Lower leg skin (tissue), 4 donors: ENCODE measurements at places on chromosomes 16 and 17.

- DNase-seq = no peak
These were observed 492.2 kb downstream of the CDH11 start for GRCh38 chr16:64629622-64630021.

DNA sequence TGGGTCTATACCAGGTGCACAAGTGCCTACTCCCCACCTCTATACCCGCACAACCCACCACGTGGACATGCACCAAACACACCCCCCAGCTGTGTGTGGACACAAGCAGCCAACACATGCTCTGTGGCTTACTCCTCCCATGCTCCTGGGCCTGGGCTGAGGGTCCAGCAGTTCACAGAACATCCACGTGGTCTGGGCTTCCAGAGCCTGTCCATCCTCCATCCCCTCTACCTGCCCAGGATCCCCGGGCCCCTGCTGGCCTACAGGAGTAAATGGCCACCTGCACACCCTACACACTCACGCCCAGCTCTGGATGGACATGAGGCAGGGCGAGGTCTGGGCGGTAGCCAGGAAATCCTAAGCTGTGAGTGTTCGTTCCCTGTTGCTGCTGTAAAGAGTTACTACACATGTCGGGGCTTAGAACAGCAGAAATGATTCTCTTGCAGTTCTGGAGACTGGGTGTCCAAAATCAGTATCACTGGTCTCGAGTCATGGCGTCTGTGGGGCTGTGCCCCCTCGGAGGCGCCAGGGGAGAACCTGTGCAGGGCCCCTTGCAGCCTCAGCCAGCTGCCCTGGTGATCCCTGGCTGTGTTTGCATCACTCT lies 15.0 kb upstream of the RAI1 start:
- no peak for DNase-seq

- no peak for DNase-seq
These were observed 26.7 kb downstream of the PLD6 start for GRCh38 chr17:17179371-17179827.

DNA sequence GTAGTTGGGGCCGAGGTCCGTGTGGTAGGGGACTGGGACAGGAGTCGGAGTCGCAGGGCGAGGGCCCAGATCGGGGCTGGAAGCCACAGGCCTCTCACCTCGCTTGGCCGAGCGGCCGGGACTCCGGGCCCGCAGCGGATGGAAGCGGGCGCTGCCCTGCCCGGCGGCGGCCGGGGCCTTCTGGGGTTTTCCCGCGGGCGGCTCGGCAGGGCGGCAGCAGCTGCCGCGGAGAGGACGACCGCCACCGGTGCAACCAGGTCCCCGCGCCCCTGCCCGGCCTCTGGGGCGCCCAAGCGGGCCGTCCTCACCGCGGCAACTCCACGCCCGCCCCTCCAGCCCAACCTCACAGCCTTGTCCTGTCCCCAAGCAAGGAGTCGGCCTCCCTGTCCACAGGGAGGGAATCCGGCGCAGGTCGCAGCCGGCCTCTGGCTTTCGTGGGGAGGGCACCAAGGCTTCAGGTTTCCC lies 15.6 kb upstream of the UTP6 start:
- no peak for DNase-seq

GRCh38 chr17:27404676-27405075 lies 51.6 kb upstream of the KSR1 start:
- peak; percentile 20 for DNase-seq

DNA sequence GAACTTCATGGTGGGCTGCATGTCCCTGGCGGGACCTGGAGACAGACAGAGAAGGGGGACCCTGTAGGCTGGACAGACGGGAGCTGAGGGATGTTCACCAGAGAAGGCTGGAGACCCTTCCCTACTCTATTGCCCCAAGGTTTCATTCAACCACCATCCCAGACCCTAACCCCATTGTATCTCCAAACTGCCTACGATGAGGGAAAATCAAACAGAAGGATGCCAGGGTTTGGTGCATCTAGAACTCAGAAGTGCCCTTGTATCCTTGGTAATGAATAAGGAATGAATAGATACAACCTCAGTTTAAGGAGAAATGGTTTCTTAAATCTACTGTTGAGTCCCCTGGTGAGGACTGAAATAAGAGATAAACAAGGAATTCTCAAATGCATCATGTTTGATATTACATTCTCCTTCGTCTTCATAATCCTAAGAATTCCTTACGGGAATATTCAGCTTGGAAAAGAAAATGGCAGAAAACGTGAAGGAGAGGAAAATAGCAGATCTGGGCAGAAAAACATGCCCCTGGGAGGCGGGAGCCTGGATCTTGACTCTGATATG lies 16.4 kb downstream of the TNS4 start:
- no peak for DNase-seq

DNA sequence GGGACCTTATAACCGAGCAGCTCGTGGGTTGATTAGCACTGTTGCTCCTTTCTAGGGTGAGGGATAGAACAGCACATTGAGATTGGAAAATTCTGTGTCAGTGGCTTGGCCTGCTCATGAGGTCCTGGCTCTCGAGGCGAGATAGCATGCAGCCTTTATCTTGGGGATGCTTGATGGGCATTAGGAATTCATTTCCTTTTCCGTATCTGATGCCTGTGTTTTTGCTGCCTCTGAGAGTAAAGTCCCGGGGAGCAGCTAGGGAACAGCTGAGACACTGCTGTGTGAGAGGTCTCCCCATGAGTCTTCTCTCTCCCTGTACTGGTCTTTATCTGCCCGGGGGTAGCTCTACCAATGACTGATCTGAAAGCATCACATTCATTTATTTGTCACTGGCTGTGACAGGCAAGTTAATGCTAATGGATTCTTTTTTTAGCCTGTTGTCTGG lies 14.5 kb downstream of the MSI2 start:
- no peak for DNase-seq

DNA sequence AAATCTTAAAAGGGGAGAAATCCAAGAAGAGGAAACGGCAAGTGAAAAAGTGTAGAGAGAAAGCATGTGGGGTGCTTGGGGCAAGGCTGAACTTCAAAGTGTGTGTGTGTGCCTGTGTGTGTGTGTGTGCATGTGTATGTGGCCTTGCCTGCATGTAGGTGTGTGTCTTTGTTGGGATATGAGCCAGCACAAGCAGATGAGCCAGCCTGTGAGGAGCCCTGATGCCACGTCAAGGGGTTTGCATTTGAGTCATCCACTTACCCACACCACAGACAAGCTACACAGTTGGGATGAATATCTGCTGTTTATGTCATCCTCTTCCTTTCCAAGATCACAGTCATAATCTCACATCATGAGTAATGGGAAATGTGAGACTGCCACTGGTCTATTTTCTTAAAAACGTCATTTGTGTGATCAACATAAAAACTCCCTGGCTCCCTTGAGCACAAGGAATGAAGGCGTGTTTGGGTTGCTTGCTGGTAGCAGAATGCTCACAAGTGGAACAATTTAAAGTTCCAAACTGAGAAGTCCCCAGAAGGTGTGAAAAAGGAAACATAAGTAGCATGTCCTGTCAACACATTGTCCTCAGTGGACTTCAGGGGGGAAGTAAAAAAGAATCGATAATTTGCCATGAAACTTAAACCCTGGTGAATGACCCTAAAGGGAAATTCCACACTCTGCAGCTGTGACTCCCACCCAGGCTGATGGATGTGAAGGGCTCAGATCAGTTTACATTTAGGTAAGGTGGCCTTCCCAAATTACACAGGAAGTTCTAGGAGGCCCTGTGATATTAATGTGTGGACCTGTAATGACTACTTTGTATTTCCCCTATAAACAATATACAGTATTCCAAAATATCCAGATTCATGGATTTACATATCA lies 14.7 kb downstream of the KCTD19 start:
- DNase-seq = no peak

DNA sequence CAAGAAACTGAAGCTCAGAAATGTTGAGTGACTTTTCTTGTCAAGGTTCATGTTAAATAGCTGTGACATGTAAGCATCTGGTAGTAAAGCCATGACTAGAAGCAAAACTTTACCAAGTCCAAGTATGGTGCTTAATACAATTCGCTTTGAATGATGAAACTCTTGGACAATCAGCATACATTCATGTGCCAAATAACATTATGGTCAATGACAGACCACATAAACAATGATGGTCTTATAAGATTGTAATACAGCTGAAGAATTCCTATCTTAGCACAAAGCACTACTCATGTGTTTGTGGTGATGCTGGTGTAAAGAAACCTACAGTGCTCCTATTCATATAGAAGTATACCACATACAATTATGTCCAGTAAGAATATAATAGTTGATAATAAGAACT lies 97.1 kb upstream of the RPRML start:
- DNase-seq = no peak

GRCh38 chr17:12546983-12547382 lies 118.7 kb upstream of the MYOCD start:
- no peak for DNase-seq

DNA sequence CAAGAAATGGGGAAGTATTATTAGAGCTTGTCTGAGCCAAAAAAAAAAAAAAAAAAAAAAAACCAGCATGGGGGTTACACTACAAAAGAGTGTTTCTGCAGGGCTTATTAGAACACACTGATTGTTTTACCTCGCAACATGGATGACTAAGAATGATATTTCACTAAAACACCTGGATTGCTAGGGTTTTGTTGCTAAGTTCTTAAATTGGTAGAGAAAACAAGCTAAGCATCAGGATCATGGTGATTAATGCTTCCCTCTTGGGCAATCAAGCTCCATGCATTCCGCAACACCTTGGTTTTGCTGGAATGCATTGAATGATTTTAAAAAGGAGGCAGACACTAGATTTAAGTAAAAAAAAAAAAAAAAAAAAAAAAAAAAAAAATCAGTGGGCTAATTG lies 931.4 kb upstream of the CDH8 start:
- no peak for DNase-seq

GRCh38 chr17:57875290-57876022 lies 25.6 kb upstream of the MRPS23 start:
- peak; percentile 93 for DNase-seq

DNA sequence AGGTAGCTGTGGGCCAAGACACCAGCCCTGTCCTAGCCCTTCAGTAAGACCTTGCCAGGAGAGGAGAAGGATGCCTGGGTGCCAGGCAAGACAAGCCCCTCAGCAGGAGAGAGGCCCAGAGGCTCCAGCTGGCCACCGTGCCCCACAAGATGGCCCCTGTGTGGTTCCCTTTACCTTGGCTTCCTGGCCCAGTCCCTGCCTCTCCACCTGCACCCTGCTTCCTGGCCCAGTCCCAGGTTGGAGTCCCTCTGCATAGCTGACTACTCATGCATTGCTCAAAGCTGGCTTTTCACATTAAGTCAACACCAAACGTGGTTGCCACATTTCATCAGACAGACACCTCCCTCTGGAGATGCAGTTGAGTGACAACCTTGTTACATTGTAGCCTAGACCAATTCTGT lies 4.0 kb downstream of the SYNGR3 start:
- DNase-seq = no peak

GRCh38 chr17:17781591-17782496 lies 54.9 kb downstream of the SREBF1 start:
- no peak for DNase-seq
